ENCODE measurements at places on chromosomes 6 and 20.

GRCh38 chr6:134596191-134596590 lies 278.3 kb upstream of the SGK1 start:
- DNase-seq: no peak

DNA sequence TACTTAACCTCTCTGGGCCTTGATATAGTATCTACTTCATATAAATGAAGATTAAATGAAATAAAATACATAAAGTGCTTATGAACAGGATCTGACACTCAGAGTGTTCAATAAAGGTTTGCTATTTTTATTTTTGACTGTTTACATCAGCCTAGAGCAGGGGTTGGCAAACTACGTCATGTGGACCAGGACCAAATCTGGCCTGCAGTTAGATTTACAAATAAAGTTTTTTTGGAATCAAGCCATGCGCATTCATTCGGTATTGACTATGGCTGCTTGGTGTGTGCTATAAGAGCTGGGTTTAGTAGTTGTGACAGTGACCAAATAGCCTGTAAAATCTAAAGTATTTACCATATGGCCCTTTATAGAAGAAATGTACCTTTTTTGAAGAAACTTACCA lies 20.8 kb downstream of the PEX7 start:
- no peak for DNase-seq

DNA sequence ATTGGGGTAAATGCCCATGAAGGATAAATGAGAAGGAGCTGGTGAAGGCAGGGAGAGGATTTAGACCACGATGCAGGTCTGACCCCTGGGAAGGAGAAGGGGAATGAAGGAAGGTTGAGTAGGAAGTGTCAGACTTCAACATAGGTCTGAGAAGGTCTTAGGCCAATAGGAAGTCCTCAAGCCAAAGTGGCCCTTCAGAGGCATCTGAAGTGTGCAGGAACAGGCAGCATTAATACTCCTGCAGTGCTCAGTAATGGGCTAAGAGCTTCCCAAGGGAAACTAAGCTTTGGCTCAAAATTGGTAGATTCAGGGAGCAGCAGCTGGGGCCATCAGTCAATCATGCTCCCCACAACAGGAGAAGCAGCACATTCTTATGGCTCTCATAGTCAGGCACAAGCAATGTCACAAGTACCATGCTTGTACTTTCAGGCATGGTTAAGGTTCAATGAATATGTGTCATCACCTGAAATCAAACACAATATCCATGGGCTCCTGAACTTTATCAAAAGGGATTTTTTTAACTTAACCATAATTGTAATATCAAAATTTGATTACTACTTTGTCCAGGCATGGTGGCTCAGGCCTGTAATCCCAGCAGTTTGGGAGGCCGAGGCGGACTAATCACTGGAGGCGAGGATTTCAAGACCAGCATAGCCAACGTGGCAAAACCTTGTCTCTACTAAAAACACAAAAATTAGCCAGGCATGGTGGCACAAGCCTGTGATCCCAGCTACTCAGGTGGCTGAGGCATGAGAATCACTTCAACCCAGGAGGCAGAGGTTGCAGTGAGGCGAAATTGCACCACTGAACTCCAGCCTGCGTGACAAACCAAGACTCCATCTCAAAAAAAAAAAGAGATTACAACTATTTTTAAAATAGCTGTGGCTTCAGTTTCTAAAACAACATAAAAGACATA lies 9.9 kb downstream of the RALGAPA2 start:
- DNase-seq: no peak

DNA sequence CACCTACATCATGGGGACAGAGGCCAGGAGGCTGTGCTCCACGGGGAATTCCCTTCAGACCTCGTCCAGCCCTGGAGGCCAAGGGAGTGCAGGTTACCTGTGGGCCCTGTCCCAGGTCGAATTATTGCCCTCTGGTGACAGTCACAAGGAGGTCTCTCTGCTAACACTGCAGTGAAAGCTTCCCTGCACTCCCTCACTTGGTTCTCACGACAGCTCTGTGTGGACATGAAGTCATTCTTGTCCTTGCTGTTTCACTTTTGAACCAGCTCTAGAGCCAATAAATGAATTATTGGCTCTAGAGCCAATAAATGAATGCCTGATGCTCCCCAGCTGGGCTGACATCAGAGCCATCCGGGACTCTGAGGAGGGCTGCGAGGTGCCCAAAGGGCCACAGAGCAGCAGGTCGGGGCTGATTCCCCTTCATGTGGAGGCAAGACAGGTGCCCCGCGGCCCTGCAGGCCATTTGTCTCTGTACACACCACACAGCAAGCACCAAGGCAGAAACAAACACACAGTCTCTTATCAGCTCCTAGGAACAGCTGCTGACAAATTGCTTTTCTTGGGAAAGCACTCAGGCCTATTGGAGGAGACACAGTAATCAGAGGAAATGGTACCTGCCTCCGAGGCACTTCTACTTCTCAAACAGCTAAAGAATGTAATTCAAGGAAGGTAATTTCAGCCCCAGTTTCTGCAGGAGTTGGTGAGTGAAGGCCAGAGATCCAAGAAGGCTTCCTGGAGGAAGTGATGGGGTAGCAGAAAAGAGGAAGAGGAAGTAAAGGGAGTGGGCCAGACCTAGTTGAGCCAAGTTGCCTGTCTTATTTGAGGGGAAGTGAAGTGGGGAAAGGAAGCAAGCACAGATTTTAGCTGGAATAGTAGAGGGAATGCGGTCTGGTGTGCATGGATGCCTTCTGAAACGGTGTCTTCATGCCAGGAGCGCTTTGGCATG lies 27.5 kb upstream of the TBXT start:
- DNase-seq: no peak

DNA sequence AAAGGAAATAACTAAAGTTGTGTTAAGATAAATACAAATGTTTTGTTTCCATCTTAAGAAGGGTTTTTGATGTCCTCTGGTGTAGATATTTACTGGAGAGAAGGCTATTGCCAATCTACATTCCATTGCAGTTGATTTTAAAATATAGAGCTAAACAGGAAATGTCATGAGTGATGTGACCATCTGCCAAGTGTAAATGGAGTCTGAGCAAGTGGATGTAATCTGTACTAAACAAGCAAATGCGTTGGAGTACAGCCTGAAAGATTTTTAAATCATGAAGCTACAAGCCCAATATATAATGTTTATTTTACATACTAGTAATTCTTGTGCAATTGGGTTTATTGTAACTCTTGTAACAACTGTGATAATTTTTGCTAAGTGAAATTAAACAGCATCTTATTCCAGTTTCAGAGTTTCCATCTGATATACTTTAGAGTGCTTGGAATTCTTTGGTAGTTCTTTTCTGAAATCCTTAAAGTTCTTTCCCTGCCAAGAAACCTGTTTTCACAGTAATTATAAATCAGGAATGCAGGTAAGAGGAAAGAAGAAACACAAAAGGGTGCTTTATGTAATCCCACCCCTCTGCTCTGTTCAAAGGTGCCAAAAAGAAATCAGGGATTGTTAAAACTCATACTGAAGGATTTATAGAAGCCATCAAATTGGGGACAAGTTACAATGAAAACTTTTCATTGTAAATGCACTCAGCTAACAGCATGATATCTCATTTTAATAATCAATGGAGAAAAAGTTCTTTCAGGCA lies 47.2 kb upstream of the FLRT3 start:
- DNase-seq: no peak

GRCh38 chr20:48703511-48704219 lies 124.1 kb downstream of the PREX1 start:
- no peak for DNase-seq

DNA sequence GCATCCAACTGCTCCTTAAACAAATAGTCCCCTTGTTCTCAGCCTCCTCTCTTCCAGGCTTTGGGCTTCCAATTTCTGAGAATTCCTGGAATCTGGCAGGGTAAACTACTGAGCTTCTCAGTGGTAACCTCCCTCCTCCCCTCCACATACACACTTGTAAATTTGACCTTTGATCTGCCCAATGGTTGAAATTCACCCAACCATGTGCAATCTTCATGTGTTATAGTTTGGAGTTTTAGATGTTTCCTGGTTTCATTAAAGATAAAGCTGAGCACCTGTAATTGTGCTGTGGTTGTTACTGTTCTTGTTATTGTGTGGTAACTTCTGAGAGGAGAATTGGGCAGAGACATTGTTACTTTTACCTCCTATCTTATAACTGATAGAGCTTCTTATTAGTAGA lies 328.4 kb downstream of the TPBG start:
- DNase-seq: no peak

GRCh38 chr6:65229825-65230224 lies 477.2 kb downstream of the EYS start:
- DNase-seq: no peak

Measured in D721Med (cell line).